B cell (primary cell): ENCODE measurements at places on chromosomes 4 and X. TPM values are rescaled to one million over a fixed set of nuclear protein-coding genes. Genes with fewer than 3 reads are reported as not detected.

GAGE1 gene
- total RNA-seq = not detected in 2 replicates

DNA sequence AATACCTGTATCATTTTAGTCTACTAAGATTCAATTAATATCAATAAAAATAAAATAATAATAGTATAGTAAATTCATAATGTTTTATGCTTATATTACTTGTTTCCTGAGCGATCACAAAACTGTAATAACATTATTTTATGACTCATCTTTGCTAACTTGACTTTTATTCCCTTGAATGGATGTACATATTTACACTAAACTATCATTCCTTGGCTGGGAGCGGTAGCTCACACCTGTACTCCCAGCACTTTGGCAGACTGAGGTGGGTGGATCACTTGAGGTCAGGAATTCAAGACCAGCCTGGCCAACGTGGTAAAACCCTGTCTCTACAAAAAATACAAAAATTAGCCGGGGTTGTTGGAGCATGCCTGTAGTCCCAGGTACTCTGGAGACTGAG, 104.0 kb upstream of the SLC34A2 start:
- no peak for DNase-seq

MND1 gene
- not detected in 2 replicates for total RNA-seq

DNA sequence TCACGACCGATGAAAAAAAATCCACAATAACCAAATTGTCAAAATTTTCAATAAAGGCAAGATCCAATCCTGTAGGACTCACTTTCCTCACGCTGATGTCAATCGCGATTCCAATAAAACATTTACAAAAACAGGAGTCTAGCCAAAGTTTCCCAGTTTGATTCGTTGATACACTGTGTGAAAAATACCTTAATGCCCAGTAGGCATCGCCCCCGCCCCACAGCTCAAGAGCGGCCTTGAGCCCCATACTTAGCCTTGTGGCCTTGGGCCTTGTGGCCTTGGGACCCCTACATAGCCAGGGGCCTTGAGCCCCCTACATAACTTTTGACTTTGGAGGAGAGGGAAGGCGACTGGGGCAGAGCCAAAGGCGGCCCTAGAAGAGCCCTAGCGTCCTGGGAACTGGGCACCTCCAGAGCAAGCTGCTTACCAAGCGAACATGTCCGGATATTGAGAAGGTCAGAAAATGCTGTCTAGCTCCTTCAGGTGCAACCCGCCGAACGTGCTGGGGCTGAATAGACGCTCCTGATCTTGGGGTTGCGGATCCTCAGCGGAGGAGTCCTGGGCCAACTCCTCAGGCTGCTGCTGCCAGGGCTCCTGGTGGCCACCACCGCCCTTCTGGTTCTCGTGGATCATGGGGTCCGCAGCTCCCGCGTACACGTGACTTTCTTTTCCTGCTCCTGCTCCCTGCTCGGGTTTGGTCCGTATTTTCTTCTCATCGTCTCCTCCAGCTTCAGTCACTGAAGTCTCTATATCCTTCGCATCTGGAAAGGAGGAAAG, 62.9 kb downstream of the RHOXF2B start:
- no peak for DNase-seq

DNA sequence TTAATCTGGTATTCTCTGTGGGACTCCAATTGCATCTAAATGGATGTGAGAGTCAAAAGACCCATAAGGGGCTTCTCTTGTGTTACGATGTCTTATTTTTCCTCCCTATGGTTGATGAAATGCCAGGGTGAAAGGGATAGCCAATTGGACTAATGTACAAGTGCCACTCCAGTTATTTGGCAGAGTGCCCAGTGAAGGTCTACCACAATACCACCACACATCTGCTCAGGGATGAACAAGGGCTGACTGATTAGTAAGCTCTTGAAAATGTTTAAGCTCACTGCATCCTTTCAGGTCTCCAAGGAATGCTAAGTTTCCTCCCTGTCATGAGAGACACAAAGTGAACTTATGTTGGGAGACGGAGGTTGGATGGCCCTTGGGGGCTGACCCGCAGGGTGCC, 57.8 kb downstream of the HEPH start:
- DNase-seq = no peak

DNA sequence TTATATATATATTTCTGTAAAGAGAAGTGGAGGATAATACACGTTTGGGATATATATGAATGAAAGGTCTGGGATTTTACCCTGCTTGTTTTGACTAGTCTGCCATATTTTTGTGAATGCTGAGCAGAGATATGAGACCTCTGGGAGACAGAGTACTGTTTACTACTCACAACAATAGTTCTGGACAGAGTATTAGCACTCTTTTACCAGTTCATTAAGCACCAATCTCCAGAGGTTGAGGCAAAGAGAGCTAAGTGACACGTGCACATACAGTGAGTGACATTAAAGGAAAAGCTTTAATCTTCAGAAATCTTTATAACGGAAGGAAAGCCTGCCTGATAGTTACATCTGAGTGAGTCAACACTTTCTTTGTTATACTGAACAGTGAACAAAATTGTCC, 1452.7 kb upstream of the TENM3 start:
- no peak for DNase-seq

- DNase-seq = no peak
Observed at GRCh38 chr4:15836362-15836761, 58.2 kb downstream of the CD38 start.
